Muscle of arm (tissue), 14 donors: ENCODE measurements at places on chromosomes 7 and 10. TPM values are rescaled to one million over a fixed set of nuclear protein-coding genes. Genes with fewer than 3 reads are reported as not detected.

GRCh38 chr10:8060704-8061121 is 6.2 kb downstream of the GATA3 start:
- DNase-seq, result no peak

- DNase-seq, result no peak
Observed at GRCh38 chr10:96452494-96453153, 61.1 kb downstream of the TLL2 start.

- DNase-seq, result no peak
Observed at GRCh38 chr10:132158823-132159222, 27.9 kb upstream of the DPYSL4 start.

- no peak for DNase-seq
Observed at GRCh38 chr10:104307576-104308438, 30.5 kb downstream of the ITPRIP start.

DNA sequence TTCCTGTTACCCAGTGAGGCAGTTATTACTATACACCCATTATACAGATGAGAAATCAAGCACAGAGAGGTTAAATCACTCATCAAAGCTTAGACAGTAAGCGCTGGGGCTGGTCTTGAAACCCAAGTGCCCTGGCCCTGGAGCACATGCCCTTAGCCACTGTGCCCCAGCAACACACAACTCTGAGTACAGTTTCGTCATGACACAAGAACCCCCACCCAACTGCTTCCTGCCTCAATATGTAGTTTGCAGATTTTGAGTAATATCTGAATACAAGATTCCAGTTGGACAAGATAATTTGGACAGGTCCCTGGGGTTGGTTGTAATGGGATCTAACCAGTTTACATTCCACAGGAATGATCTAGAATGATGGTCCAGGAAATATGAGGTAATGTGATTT is 62.8 kb downstream of the SH3PXD2A start:
- DNase-seq, result no peak

DNA sequence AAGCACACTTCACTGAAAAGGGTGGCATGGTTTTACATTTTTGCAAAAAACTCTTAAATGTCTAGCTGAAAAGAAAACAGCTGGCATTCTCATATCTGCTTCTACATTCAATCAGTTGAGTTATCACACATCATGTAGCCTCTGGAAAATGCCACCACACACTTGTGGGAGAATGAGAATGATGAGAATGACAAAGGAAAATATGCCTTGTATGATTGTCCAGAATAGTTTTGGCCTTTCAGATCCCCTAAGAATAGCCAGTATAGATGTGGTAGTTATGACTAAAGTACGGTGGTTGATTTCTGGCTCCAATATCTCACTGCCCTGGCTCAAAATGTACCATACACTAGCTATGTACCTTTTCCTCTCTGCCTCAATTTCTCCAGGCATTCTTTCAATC is 30.2 kb upstream of the FRMD4A start:
- no peak for DNase-seq

DNA sequence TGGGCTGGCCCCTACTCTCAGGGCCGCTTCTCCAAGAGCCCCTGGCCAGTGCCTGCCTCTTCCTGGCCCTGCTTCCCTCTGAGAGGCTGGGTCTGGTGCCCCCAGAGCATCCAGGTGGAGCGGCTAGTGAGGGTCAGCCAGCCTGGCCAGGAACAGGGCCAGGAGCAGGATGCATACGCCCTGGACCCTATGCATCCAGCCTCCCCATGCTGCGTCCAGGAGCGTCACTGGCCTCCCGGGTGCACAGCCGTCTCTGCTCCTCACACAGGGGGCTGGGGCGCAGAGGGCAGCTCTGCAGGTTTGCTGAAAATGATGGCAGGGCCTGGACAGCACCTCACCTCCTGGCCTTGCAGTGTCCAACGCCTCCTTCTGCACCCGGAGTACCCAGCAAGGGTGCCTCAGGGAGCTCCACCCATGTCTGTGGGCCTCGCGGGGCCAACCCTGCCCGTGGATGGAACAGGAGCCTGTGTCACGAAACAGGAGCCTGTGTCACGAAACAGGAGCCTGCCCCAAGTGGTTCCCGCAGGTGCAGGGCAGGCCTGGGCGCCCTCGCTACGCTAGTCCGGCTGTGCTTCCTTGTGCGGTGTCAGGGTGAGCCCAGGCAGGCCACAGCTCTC is 246.2 kb upstream of the PPP2R2D start:
- DNase-seq, result no peak

GRCh38 chr7:134777470-134777869 is 2.0 kb upstream of the CALD1 start:
- DNase-seq, result no peak

GRCh38 chr10:102394801-102395399 is 605 bp upstream of the NFKB2 start:
- DNase-seq, result no peak

- no peak for DNase-seq
Observed at GRCh38 chr7:154646126-154647013, 356.6 kb downstream of the PAXIP1 start.

DNA sequence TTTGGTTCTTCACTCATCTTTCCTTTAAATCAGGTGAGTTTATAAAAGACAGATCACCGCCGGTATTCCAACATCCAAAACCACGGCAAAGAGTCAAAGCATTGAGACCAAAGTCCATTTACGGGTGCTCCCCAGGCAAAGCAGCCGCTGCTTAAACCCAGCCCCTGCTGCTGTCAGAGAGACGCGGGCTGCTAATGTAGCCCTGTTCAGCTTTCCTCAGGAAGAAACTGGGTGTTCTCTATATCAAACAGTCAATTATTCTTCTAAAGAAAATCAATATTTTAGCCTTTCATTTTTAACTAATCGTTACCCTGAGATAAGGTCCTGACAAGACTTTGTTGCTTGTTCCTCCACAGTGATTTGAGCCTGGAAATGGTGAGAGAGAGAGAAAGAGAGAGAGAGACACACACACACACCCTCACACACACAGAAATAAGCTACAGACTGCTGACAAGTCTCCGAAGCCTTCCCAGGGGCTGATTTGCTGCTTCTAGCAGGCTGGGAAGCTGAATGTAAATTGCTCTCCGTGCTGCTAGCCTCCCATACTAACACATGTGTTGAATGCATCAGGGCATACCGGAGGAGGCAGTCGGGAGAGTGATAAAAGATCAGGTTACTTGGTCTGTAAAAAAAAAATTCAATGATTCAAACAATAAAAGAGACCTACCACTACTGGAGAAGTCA is 183.0 kb upstream of the ANK3 start:
- peak; percentile 76 for DNase-seq

DNA sequence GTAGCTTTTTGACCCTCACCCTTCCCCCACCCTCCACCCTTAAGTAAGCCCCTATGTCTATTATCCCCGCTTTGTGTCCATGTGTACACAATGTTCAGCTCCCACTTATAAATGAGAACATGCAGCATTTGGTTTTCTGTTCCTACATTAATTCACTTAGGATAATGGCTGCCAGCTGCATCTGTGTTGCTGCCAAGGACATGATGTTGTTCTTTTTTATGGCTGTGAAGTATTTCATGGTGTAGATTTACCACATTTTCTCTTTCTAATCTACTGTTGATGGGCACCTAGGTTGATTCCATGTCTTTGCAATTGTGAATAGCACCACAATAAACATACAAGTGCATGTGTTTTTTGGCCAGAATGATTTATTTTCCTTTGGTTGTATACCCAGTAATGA is 232.2 kb downstream of the CACNA2D1 start:
- no peak for DNase-seq

DNA sequence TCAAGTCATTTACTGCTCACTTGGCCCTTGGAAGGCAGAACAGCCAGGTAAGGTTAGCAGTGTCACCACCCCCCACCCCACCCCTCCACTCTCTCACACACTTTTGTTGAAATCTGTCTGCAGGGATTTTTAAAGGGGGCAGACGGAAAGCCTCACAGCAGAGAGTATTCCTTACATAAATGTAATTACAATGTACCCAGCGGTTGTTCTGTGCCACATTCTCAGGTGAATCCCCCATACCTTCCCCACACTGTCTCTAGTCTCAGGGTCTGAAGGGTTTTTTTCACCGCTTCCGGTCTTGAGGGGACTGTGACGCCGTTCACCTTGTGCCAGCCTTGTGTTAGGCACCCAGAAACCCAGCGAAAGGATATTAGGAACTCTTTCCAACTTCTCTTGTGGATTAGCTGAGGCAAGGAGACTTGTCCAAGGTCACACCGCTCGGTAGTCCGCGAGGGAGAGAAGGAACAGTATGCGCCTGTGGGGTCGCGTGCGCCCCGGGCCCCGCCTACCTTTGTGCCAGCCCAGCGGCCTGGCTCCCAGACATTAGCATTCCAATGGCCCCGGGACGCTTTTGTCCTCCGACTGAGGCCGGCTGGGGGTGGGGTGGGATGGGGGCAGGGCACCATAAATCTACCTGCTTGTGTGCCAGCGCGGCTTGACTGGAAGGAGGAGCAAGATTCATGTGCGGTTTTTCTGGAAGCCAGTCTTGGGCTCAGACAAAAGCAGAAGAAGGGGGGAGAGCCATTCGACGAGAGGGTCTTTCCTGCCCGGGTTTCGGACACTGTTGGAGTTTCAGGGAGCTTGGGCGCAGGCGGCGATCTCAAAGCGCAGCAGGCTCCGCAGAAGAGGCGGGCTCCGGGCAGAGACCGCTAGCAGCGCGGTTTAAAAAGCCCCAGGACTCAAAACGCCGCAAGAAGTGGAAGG is 4.5 kb downstream of the NEUROG3 start:
- no peak for DNase-seq

DNA sequence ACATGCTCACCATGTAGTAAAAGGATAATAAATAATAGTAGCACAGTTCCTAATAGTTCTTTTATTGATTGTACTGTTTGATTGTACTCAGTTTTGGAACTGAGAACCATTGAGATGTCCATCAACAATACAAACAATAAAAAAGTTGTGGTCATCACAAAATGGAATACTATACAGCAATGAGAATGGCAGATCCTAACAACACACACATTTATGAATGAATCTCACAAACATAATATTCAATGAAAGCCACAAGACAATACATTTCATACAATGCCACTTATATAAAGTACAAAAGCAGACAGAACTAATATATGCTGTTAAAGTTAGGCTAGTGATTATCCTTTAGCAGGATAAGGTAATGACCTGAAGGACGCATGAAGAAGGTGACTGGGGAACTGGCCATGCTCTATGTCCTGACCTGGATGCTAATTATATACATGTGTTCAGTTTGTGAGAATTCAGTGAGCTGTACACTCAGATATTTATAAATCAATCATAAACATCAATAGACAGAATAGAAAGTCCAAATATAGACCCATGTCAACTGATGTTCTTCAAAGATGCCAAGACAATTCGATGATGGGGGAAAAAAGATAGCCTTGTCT is 70.0 kb downstream of the SMURF1 start:
- no peak for DNase-seq

- no peak for DNase-seq
Observed at GRCh38 chr10:33485276-33485675, 150.8 kb upstream of the NRP1 start.

- peak; percentile 60 for DNase-seq
Observed at GRCh38 chr7:121485467-121486243, 89.5 kb upstream of the FAM3C start.

- DNase-seq, result no peak
Observed at GRCh38 chr7:87451187-87451586, 24.3 kb downstream of the ABCB4 start.

- DNase-seq, result no peak
Observed at GRCh38 chr7:28799619-28800018, 158.5 kb downstream of the TRIL start.

- no peak for DNase-seq
Observed at GRCh38 chr10:122495406-122496340, 34.3 kb downstream of the HTRA1 start.

GRCh38 chr7:4962872-4963775 is 4.1 kb upstream of the MMD2 start:
- DNase-seq, result no peak

DNA sequence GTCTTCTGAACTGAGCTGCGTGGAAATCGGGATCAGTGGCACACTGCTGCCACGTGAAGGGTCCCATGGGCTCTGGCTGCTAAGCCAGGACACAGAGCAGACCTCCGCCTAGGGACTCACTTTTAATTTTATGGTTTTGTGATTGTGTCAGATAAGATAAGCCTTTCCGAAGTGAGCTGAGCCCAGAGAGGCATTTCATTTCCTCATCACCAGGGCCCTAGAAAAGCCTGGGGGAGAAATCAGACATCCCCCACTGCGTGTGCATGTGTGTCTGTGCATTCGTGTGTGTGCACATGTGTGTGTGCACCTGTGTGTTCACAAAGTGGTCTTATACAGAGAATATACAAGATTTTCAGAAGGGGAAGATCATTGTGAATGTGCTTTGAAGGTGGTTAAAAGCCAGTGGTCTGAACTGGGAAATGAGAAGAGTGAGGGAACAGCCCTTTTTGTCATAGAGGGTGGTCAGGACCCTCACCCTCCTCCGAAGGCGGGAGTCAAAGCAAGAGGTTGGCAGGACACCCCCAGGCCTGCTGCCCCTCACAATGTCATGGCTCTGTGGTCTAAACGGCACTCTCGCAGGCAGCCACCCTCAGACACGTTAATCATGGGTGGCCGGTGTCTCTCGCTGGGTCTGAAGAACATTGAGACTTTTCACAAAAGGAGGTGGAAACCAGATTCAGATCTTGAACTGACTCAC is 176.1 kb upstream of the PFKP start:
- no peak for DNase-seq

DNA sequence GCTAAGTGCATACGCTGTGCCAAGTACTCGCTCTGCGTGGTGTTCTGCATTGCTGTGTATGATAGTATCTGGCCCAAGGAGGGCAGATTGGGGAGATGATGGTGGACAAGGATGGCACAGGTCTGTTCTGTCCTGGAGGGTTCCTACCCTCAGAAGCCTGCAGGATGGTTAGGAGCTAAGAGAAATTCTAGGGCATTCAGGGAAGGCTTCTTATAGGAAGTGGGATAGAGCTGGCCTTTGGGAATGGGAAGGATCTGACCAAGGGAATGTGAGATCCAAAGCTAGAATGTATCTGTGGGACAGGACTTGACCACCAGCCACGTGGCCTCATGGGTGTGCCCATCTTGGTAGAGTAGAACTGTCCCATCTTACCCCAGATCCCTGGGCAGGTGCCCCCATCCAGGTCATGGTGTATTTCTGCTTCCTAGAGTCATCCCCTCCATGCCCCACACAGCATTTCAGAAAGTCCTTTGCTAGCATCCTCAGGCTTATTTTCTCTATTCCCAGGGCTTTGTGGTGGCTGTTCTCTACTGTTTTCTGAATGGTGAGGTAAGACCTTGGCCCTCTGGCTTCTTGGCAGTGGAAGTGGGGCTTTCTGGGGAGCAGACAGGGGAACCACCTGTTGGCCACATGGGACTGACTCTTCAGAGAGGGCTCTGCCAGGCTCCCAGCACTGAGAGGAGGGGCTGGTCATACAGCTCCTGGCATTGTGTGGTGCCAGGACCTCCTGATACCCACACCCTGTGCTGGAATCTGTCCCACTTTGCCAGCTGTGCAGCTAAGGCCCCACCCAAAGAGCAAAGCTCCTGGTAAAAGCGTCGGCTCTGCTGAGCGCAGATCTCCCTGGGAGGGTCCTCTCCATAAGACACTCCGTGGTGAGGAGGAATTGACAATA is 52.5 kb downstream of the ADCYAP1R1 start:
- no peak for DNase-seq

The FGFBP3 gene
- 2.0 TPM for polyA plus RNA-seq

The SYCE1 gene
- 0.32 TPM for polyA plus RNA-seq

The CPXM2 gene
- 4.7 TPM for polyA plus RNA-seq
